Ovary (tissue), 10 donors: ENCODE measurements at places on chromosomes 16 and 17. TPM values are rescaled to one million over a fixed set of nuclear protein-coding genes. Genes with fewer than 3 reads are reported as not detected.

DNA sequence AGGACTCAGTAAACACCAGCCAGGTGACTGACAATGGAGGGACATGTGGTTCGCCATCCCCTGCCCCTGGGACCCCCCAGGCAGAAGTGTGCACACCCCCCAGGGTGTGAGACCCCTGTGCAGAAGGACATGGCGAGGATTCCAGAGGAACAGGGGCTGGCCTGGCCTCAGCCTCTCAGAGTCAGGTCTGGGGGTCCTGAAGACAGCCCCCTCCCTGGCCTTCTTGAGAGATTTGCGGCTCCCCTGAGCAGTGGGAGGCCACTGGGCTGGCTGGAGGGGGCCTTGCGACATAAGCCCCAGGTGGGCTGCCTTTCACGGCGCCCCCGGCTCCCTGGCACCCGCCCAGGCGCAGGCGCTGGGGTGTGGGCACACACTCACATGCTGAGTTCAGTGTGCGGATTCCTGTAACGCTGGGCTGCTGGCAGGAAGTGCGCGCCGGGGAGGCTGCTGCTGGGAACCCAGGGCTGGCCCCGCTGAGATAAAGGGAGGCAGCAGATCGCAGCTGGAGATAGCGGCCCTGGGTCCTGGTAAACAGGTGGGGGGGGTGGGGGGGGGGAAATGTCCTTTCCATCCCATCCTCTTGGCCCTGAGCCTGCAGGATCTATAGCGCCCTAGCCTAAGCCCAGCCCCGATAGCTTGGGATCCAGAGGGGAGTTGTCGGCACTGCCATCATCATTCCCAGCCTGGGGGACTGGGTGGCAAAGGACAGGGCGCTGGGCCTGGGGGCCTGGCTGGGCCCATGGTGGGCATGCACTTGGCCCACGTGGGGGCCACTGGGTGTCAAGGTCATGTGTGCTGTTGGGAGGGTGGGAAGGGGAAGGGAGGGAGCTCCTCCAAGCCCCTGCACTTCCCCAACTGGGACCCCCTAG, 27.1 kb downstream of the TMEM235 start:
- no peak overlapping the region for H3K4me3 ChIP-seq
- H3K27ac ChIP-seq: no peak overlapping the region
- DNase-seq: no peak
- no peaks in the 10 kb centered on the region for H3K27me3 ChIP-seq
- H3K36me3 ChIP-seq: no peaks in the 10 kb centered on the region
- H3K4me1 ChIP-seq: peaks cover 18% of the 10 kb centered on the region

GRCh38 chr16:13376174-13376573, 474.8 kb downstream of the SHISA9 start:
- H3K36me3 ChIP-seq: no peaks in the 10 kb centered on the region
- no peaks in the 10 kb centered on the region for H3K4me1 ChIP-seq
- no peaks in the 10 kb centered on the region for H3K27me3 ChIP-seq
- no peak overlapping the region for H3K4me3 ChIP-seq
- no peak overlapping the region for H3K27ac ChIP-seq
- DNase-seq: no peak

- no peak overlapping the region for H3K4me3 ChIP-seq
- DNase-seq: no peak
- H3K27ac ChIP-seq: no peak overlapping the region
- H3K27me3 ChIP-seq: no peaks in the 10 kb centered on the region
- H3K4me1 ChIP-seq: no peaks in the 10 kb centered on the region
These were observed 153.2 kb upstream of the KCNJ18 start for GRCh38 chr17:21539146-21539545.

DNA sequence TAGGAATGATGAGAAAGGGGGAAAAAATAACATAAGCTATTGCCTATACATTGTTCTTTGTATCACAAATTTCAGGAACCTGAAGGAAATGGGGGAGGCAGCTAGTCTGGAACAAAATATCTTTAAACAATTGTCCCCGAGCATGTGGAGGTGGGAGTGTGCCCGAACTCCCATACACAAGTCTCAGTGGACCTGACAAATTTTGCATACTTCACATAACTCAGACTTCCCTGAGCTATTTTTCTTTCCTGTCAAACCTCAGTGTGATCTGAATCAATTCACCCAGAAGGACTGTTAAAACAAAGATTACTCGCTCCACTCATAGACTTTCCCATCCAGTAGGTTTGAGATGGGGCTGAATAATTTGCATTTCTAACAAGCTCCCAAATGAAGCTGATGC, 1.6 kb upstream of the XPO6 start:
- DNase-seq: no peak
- H3K27me3 ChIP-seq: no peaks in the 10 kb centered on the region
- H3K27ac ChIP-seq: no peak overlapping the region
- peaks cover 2% of the 10 kb centered on the region for H3K4me1 ChIP-seq

GRCh38 chr17:35542990-35543389, 5.5 kb upstream of the SLFN12L start:
- DNase-seq: no peak
- H3K27me3 ChIP-seq: no peaks in the 10 kb centered on the region
- H3K4me3 ChIP-seq: no peak overlapping the region
- no peaks in the 10 kb centered on the region for H3K36me3 ChIP-seq
- H3K4me1 ChIP-seq: peaks cover 2% of the 10 kb centered on the region
- H3K27ac ChIP-seq: no peak overlapping the region

GRCh38 chr17:44070455-44071197, at the start of gene G6PC3:
G6PC3 (plus strand) TSS chr17:44070735; CDS start chr17:44070966, 231 bp downstream.
- peaks cover 8% of the 10 kb centered on the region for H3K4me1 ChIP-seq
- H3K27ac ChIP-seq: peak within 1 kb of the TSS; percentile 72
- H3K4me3 ChIP-seq: peak within 1 kb of the TSS; percentile 64
- H3K36me3 ChIP-seq: no peaks in the 10 kb centered on the region
- H3K27me3 ChIP-seq: no peaks in the 10 kb centered on the region

GRCh38 chr16:83345846-83346640, 461.7 kb upstream of the HSBP1 start:
- no peaks in the 10 kb centered on the region for H3K36me3 ChIP-seq
- no peaks in the 10 kb centered on the region for H3K27me3 ChIP-seq
- no peaks in the 10 kb centered on the region for H3K4me1 ChIP-seq
- no peak overlapping the region for H3K27ac ChIP-seq

GRCh38 chr17:64546716-64547115, 39.9 kb downstream of the CEP95 start:
- no peak overlapping the region for H3K4me3 ChIP-seq
- H3K36me3 ChIP-seq: no peaks in the 10 kb centered on the region
- no peaks in the 10 kb centered on the region for H3K27me3 ChIP-seq
- DNase-seq: no peak

DNA sequence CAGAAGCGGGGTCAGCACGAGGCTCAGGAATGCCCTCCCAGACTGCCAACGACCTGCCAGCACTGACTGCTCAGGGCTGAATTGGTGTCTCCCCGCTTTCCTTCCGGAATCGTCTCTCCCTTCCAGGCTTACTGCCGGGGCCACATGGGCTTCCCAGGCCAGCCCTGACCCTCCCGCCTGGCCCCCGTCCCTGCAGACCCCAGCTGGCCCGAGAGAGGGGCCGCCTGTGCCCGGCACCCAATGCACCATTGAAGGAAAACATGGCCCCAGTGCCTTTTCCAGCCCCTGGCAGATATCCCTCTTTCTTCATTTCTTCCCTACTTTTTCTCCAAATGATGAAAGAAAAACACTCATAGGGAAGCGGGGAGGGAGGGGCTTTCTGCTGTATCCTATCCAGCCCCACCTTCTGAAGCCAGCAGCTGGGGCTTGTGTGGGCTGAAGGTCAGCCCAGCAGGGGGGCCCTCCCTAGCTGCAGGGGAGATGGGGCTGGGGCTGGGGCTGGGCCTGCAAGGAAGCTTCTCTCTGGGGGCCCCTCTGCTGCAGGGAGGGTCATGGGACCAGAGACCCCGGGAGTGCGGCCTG, 25.9 kb downstream of the ZNF469 start:
- no peaks in the 10 kb centered on the region for H3K27me3 ChIP-seq
- peaks cover 5% of the 10 kb centered on the region for H3K4me1 ChIP-seq
- H3K27ac ChIP-seq: no peak overlapping the region
- no peaks in the 10 kb centered on the region for H3K36me3 ChIP-seq

GRCh38 chr17:31570951-31571892, 179.7 kb downstream of the RAB11FIP4 start:
- peak overlapping the region; percentile 23 for H3K27ac ChIP-seq
- DNase-seq: peak; percentile 94
- peaks cover 28% of the 10 kb centered on the region for H3K4me1 ChIP-seq
- no peaks in the 10 kb centered on the region for H3K27me3 ChIP-seq

DNA sequence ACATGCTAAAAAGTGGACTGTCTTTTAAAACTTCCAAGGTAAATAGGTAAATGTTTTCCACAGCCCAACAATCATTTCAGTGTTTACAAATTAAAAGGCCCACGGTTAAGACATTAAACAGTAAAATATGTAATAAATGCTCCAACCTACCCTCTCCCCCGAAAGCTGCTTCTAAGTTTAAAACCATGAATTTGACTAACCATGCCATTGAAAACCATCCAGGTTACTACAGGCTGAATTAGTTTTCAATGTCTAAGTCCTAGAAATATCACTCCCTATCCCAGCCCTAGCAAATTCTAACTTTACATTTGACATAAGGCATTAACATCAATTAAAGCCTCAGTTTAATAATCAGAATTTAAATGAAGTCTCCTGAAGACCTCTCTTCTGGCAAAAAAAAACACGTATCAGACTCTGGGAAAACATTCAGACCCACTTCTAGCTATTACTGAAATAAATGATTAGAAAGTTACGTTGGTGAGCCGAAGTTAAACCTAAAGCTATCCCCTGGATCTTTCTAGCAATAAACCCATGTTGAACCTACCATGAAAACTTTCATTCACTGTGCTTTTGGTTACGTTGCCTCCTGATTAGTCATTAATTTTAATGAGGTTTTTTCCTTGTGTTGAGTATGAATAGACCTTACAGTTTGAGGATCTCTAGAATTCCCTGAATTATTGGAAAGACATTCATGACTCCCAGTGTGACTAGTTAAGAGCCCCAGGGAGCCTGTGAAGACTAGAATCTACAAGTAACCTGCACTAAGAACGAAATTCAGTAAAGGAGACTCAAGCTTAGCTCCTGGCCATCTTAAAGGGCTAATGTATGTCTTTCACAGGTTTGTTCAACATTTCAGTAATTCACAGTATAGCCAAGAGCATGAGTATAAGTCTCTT, 1.7 kb upstream of the POLG2 start:
- no peaks in the 10 kb centered on the region for H3K36me3 ChIP-seq
- no peak overlapping the region for H3K27ac ChIP-seq
- peaks cover 6% of the 10 kb centered on the region for H3K4me1 ChIP-seq
- H3K27me3 ChIP-seq: no peaks in the 10 kb centered on the region

GRCh38 chr16:27639561-27640276, 89.8 kb downstream of the KATNIP start:
- no peak overlapping the region for H3K4me3 ChIP-seq
- H3K36me3 ChIP-seq: no peaks in the 10 kb centered on the region
- no peaks in the 10 kb centered on the region for H3K27me3 ChIP-seq
- H3K4me1 ChIP-seq: no peaks in the 10 kb centered on the region
- H3K27ac ChIP-seq: no peak overlapping the region

DNA sequence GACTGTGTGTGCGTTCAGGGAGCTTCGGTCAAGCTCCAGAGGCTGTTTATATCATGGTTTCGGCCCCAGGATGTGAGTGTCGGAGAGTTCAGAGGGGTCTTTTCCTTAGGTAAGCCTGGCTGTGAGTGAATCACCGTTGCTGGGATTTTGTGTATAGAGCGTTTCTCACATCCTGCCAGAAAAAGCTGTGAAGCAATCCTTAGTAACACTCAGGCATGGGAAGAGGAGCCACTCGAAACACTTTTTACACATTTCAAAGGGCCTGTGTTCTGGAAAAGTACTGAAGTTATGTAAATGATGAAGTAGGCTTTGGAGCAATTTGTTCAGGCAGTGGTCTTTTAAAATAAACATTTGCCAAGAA, 662 bp downstream of the PGS1 start:
- peaks cover 3% of the 10 kb centered on the region for H3K4me1 ChIP-seq
- H3K4me3 ChIP-seq: peak overlapping the region; percentile 95
- H3K27me3 ChIP-seq: no peaks in the 10 kb centered on the region
- H3K27ac ChIP-seq: no peak overlapping the region
- no peak for DNase-seq

DNA sequence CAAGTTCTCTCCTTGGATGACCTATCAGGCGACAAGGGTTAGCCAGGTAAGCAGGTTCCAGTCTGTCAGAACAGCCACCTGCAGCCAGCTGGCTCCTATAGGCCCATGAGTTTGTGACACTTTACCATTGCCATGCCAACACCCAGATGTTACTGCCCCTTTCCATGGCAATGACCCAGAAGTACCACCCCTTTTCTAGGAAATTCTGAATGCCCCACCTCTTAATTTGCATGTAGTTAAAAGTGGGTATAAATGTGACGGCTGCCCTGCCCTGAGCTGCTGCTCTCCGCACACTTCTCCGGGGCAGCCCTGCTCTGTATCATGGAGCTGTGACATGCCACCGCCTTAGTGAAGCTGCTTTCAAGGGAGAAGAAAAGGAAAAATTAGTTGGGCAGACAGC, 10.0 kb upstream of the SECTM1 start:
- H3K27ac ChIP-seq: no peak overlapping the region
- no peak for DNase-seq
- H3K36me3 ChIP-seq: no peaks in the 10 kb centered on the region
- H3K27me3 ChIP-seq: no peaks in the 10 kb centered on the region
- no peak overlapping the region for H3K4me3 ChIP-seq
- peaks cover 6% of the 10 kb centered on the region for H3K4me1 ChIP-seq

DNA sequence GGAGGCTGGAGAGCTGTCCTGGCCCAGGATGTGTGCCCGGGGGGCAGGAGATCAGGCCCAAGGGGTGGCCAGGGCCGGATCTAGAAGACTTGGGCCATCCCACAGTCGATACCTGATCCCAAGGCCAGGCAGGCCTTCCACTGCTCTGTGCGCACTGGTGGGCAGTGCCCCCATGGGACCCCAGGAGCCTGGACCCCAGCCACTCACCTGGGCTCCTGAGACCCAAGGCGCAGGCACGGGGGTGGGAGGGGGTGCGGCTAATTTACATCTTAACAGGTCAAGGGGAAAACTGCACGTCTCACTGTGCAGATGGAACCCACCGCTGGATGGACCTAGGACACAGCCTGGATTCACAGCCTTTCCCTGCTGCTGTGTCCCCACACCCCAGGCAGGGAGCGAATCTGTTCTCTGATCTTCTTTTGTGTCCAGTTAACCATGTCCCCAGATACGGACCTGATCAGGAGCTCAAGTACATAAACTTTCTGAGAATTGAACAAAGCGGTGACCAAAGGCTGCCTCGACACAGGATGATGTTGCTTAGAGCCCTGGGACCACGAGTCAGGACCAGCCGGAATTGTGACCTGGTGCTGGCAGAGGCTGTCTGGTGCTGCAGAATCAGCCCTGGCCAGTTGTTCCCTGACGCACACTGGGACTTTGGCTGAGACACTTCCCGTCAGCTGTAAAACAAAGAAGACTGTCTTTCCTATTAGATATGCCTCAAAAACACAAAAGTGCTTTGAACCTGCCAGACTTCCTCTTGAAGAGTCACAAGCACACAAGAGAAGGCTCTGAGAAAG, 60.6 kb downstream of the TNFRSF13B start:
- no peak for DNase-seq
- no peaks in the 10 kb centered on the region for H3K4me1 ChIP-seq
- no peak overlapping the region for H3K4me3 ChIP-seq

MT1E gene
- total RNA-seq: 106 TPM

NXPH3 gene
- 3.3 TPM for total RNA-seq

CBX1 gene
- total RNA-seq: 70.0 TPM

NPIPA8 gene
- total RNA-seq: 41.5 TPM

SYT17 gene
- total RNA-seq: 1.5 TPM

KRT31 gene
- total RNA-seq: not detected

GNG13 gene
- not detected for total RNA-seq

ARL5C gene
- total RNA-seq: not detected

GFOD2 gene
- 15.5 TPM for total RNA-seq

TRIM72 gene
- total RNA-seq: not detected
